ENCODE measurements at places on chromosomes 11 and 22. TPM values are rescaled to one million over a fixed set of nuclear protein-coding genes. Genes with fewer than 3 reads are reported as not detected.

DNA sequence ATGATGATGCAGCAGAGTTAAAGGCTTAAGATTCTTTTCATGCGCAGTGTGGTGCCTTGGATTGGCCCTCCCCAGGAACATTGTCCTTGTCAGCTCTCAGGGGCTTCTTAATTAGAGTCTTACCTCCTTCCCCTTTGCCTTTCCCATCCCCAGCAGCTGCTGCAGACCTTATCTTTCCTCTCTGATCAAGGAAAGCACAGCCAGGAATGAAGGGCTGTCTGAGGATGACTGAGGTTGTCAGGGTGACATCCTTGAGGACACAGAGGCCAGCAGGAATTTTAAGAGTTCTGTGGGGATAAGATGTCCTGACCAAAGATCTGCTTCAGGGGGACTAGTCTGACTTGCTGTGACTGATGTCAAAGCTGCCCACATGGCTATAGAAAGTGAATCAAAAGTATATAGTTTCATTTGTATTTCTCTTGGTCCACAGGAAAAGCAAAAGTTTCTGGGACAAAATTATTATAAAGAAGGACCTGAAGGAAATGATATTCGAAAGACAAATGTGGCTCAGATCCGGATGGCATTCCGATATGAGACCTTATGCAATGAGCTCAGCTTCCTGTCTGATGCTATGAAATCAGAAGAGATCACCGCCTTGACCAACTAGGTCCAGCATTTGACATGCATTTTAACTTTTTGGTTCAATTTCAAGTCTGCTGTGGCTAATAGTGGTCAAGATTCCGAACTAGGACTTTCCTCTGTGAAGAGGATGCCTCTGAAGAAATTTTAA is 35.5 kb downstream of the RNF141 start:
- no peak for DNase-seq

DNA sequence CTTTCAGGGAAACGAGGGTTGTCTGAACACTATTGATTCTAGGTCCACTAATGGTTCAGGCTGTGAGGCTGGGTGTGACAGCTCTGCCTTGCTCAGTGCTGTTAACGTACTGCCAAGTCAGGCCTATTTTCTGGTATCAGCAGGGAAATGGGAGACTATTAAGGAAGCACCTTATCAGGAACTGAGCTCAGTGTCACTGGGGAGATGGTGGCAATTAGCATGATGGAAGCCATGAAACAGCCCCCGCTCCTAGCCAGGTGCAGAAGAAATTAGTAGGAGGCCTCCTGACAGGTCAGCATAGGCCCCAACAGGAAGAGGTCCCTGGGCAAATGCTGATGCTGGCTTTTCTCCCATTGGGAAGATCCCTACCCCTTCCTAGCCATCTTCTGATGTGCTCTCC is 42.6 kb upstream of the LMO2 start:
- no peak for DNase-seq

The GAS2L1 gene
- 31.8 TPM for total RNA-seq

- DNase-seq = no peak
Observed at GRCh38 chr22:48254311-48254873, 1491.9 kb downstream of the TBC1D22A start.

The SCGB1A1 gene
- not detected for total RNA-seq

GRCh38 chr11:133383689-133384088 is 148.6 kb downstream of the OPCML start:
- no peak for DNase-seq

The SLC7A4 gene
- 0.11 TPM for total RNA-seq

DNA sequence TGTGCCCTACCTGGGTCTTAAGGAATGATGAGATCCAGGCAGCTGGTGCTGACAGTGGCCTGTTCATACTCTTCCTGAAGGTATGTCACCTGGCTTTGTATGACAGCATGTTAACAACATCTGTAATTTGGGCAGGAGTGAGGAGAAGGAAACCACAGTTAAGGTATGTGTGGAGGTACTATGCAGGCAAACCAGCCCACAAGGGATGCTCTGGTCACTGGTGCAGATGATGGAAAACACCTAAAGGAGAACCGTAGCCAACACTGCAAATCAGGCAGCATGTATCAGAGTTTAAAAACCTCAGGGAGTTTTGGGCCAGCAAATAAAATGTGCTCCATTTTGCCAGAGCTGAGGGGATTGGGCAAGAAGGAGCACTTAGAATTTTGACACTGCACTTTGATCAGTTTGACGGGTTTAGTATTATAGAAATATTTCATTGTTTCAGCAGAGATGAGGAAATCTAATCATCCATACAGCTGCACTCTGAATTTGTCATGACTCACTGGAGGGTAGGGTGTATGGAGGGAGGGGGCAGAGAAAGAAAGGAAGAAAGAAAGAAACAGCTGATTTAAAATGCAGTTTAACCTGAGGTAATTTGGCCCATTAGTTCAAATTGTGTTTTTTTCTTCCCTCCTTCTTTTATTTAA is 260.9 kb downstream of the KIRREL3 start:
- DNase-seq = no peak

The LIF gene
- total RNA-seq = 0.17 TPM

Data from foreskin keratinocyte (primary cell).